ENCODE measurements at places on chromosomes 1 and 21.

- DNase-seq: no peak
Measured at GRCh38 chr21:42900446-42900845, 7.3 kb downstream of the NDUFV3 start.

DNA sequence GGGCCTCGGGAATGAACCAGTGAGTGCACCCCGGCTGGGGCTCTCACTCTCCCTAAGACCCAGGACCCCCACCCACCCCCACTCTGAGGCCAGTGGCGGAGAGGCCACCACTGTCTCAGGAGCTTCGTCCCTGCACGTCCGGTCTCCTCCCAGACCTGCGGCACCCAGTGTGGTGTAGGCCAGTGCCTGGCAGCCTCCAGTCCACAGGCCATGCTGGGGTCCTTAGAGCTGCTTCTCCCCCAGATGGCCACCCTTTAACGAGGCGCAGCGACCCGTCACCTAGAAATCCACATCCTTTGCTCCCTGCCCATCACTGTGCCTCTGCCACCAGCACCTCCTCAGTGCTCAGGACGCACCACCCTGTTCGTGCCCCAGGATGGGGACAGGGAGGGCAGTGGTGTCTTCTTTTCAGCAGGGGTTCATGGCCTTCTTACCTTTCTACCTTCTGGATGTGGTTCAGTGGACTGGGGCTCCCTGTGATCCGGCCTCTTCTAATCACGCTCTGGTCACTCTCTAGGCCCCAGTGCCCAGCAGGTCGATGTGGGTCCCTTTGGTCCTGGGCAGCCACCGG lies 131.9 kb upstream of the ARHGEF16 start:
- DNase-seq: no peak

- no peak for DNase-seq
Measured at GRCh38 chr21:34936883-34937563, 112.1 kb downstream of the RUNX1 start.

- no peak for DNase-seq
Measured at GRCh38 chr1:72230746-72231145, 51.6 kb downstream of the NEGR1 start.

DNA sequence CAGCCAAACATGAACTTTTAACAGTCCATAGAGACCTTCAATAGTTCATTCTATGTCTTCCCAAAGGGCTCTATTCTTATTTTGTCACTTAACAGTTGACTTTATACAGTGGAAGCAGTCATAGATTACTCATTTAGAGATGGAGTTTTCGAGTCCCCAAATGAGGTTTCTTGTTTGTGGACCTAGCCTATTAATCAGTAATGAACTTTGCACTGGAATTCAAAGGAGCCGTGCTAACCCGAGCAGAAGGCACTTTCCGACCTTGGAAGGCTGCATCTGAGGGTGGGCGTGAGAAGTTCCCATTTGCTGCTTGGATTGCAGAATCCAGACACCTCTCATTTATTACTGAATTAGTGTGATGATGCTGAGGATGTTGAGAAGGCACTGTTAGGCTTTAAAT lies 46.4 kb downstream of the TTC39A start:
- DNase-seq: no peak

- DNase-seq: no peak
Measured at GRCh38 chr21:14972678-14973077, 92.1 kb downstream of the NRIP1 start.

DNA sequence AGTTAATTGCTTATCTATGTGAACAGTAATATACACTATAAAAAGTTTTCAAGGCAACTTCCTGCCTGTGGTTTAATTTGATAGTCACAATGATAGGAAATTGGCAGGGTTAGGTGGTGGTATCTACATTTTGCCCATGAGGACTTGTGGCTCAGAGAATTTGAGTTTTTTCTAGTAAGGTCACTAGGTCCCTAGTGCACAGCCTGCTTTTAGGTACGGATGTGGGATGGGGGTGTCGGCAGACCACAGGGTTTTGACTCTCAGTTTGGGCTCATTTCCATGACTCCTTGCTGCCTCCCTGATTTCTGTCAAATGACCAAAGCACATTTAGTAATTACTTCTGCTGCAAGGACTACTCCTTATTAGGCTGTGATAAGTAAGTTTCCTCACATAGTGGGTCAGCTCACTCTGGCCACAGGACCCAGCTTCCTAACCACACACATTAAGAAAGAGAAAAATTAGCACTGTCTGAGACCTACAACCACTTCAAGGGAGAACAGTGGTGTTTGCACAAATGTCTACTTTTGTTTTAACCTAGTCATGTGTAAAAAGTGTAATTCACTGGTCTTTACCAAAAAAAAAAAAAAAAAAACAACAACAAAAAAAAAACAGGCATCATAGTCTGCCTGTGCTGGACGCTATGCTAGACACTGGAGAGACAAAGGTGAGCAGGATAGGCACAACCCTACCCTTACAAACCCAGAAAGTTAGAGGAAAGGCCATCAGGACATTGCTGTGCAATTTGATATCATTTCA lies 43.7 kb downstream of the MRPL39 start:
- DNase-seq: no peak

DNA sequence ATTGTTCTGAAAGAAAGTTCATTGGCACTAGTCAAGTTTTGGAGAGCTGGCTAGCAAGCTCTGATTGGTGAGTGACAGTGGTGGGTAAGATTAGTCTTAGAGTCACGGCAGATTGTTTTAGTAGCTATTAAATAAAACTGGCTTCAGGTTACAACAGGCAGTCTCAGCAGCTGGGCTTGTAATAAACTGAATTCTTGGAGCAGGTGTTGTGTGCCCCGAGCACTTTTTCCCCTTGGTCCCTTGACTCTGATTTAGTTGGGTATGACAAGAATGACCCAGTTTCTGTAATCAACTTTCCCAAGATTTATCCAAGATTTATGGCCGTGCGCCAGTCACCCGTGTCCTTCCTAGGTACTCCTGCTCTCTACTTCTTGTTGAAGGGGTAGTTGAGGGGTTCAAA lies 40.2 kb downstream of the TBCE start:
- DNase-seq: no peak

DNA sequence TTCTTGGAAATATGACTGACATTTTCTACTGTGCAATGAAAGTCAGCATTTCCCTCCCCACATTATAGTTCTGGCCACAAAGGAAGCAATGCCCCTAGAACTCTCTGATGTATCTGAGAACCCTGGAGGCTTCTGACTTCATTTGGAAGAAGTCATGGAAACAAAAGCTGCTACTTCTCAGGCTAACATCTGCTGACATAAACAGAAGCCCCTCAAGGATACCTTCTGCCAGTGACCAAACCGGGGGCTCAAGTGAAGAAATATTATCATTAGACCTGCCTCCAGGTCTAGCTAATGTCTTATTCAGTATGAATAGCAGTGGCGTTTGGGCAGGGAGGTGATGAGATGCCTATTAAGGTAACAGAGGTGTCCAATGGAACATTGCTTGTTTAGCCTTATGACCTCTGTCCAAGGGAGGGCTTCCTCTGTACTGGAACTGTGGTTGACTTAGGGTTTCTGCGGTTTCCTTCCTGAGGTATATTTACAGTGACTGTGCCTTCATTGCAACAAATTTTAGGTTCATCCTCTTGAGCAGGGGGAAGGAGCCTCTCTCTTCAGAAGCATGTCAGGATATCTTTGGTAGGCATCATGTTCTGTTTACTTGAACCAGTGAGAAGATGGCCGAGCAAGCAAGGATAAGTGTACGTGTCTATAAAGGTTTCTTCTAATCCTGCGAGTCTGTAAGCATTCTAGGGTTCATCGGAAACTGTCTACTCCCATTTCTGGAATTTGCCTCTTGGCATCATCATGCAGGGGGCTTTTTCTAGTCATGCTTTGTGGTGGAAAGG lies 161.7 kb downstream of the PBX1 start:
- no peak for DNase-seq

- DNase-seq: no peak
Measured at GRCh38 chr1:95640746-95641145, 406.7 kb downstream of the RWDD3 start.

GRCh38 chr1:8962812-8963530 lies 17.3 kb downstream of the CA6 start:
- no peak for DNase-seq

DNA sequence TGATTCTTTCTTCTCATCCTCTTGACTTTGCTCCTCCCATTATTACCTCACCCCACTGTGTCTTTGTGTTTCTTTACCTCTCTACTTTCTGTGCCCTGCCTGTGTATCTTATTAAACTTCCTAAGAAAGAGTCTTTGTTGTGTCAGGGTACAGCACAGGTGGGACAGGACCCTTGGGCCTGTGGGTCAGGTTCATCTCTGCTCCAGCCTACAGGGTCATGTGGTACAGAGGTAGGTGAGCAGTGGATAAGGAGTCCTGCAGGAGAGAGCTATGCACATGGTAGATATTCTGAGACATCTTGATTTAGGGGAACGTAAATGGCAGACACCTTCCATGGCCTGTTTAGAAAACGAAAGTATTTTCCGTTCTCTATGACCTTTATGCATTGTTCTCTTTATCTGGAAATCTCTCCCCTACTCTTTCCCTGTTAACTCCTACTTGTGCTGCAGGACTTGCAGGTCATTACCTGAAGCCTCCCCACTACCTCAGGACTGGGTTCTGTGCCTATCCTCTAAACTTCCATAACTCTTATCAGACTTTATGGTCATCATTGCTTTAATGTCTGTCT lies 9.9 kb downstream of the GIPC2 start:
- no peak for DNase-seq

DNA sequence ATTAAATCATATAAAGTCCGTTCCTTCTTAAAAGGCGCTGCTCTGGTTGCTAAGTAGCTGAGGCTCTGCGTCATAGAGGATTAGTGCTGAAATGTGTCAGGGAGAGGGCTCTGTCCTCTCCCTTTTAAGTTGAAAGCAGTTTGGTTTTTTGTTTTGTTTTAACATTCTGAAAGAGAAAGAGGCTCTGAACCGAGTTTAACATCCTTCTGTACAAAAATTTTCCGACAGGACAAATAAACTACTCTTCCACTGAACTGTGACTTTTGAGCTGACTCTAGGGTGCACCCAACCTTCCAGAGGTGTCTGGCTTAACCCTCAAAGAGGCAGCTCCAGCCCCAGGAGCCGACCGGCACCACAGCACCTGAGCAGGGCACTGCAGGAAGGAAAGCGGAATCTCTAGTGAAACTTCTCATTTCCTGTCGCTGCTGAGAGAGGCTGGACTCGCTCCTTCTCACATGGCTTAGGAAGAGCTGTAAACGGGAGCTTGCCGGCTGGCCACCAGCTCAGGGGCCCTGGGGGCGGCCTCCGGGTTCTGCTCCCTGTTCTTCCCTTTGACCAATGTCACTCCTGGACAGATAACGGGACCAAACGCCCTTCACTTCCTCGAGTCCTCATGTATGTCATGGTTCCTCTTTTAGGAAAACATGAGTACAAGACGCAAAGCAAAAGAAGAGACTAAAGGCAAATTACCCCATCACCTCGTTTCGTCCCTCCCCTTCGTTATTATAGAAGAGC lies 1.2 kb downstream of the VAV3 start:
- no peak for DNase-seq

- DNase-seq: no peak
Measured at GRCh38 chr1:186304982-186305949, 69.8 kb downstream of the TPR start.

GRCh38 chr1:43469932-43470331 lies 16.2 kb upstream of the HYI start:
- no peak for DNase-seq

DNA sequence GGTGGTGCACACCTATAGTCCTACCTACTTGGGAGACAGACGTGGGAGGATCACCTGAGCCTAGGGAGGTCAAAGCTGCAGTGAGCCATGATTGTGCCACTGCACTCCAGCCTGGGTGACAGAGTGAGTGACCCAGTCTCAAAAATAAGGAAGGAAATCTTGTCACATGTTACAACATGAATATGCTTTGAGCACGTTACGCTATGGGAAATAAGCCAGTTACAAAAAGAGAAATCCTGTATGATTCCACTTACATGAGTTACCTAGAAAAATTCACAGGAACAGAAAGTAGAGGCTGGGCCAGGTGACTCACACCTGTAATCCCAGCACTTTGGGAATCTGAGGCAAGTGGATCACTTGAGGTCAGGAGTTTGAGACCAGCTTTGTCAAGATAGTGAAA lies 6.7 kb upstream of the PADI6 start:
- DNase-seq: no peak

DNA sequence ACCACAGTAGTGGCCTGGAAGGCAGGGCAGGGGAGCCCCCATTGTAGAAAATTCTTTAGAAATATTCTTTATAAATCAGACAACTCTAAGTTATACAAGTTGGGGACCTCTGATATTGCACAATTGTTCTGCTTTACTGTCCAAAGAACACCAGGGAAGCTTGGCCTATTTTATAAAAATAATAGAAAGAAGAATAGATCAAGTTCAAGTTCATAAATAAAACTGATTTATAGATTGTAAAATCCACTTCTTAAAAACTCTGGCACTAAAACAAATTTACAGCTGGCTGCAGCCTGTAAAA lies 55.0 kb upstream of the GALNT2 start:
- DNase-seq: no peak

- no peak for DNase-seq
Measured at GRCh38 chr21:35222021-35222420, 172.9 kb upstream of the RUNX1 start.

GRCh38 chr1:96820107-96820506 lies 98.5 kb downstream of the PTBP2 start:
- no peak for DNase-seq

DNA sequence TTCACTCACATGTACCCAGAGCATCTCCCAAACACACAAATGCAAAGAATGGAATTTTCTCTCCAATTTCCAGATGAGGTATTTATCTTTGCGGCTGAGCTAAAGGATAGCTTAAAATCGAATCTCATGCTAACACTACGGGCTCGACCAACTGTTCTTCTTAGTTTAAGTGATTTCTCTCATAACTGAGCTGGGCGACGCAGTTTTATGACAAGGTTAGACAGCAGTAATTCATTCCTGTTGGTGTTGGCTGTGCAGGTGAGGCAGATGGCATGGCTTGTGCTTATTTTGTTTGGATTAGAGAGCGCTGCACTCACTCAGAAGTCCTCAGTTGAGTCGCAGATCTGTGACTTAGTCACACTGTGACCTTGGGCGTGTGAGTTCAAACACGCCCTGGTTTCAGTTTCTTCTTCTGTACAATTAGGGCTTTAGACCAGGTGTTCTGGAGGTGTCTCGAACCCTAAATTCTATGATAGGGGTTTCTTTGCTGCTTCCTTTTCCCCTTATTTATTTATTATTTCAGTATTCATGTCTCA lies 41.5 kb upstream of the MRPS6 start:
- no peak for DNase-seq

- no peak for DNase-seq
Measured at GRCh38 chr21:25107708-25108107, 499.6 kb downstream of the MRPL39 start.

GRCh38 chr1:20279509-20279908 lies 11.2 kb upstream of the VWA5B1 start:
- no peak for DNase-seq
